ENCODE measurements at places on chromosomes 1 and 21.
A peak's percentile ranks its signal among the peaks of the same experiment; 100 is the strongest.

GRCh38 chr1:48230236-48230635 lies 7.7 kb downstream of the SLC5A9 start:
- no peak for DNase-seq

DNA sequence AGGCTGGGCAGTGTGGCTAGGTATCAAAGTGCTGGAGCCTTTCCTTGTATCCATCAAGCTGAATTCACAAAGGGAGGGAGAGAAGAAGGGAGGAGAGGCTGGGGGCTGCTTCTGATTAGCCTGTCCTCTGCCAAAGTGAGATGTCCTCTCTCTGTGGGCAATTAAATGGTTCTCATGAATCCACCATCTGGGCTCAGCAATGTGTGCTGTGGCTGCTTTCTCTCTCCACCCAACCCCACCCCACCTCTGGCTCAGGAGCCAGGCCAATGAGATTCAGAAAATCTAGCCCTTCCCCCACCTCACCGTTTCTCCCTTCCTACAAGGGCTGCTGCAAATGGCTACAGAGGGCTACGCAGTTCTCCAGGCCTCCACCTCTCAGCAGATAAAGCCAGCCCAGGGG lies 154.6 kb downstream of the TENT5C start:
- no peak for DNase-seq

GRCh38 chr1:37631036-37631435 lies 3.7 kb downstream of the RSPO1 start:
- no peak for DNase-seq

GRCh38 chr1:162861625-162862024 lies 650 bp upstream of the CCDC190 start:
- DNase-seq = no peak

GRCh38 chr21:40830836-40831235 lies 16.1 kb downstream of the DSCAM start:
- no peak for DNase-seq

DNA sequence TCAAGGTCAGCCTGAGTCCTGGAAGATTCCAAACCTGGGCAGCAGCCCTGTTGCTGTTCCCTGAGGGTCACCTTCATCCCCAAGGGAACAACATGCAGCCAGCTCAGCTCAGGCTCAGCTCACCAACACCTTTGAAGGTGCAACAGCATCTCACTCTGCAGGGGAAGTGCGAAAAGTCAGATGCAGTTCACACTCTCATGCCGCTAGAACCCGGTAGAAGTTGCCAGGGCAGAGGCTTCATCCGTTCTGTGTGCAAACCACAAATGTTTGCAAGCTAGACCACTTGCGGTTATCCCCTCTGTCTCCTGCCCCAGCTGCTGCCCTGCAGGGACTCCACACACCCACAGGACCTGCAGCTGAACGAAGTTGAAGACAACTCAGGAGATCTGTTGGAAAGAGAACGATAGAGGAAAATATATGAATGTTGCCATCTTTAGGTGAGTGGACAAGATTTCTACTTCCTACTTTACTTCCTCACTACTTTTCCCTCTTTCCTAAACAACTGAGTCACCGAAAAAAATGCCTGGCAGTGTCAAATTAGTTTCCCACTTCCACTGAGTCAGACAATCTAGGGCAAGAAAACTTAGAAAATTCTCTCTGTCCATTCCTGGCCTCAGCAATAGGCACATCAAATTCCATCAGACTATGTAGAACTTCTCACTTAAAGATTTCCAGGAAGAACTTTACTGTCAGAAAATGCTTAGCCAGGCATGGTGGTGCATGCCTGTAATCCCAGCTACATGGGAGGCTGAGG lies 1.8 kb upstream of the FCRL6 start:
- peak; percentile 9 for DNase-seq

DNA sequence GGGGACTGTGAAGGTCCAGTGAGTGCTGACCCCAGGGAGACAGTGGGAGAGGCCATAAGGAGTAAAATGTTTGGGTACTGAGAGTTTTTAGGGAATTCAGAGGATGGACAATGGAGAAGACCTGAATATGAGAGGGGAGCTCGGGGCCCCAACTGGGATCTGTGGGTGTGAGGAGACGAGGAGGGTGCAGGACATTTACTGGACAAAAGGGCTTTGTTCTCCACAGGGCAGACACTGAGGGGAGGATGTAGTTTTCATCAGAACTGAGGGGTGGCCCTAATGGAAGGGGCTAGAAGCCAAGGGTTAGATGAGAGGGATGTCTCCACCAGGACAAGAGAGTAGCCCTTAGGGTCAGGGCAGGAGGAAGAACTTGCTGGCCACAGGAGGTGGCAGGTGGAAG lies 30.0 kb downstream of the TMCC2 start:
- no peak for DNase-seq

- DNase-seq = no peak
Measured at GRCh38 chr1:88013485-88013884, 670.6 kb upstream of the PKN2 start.

DNA sequence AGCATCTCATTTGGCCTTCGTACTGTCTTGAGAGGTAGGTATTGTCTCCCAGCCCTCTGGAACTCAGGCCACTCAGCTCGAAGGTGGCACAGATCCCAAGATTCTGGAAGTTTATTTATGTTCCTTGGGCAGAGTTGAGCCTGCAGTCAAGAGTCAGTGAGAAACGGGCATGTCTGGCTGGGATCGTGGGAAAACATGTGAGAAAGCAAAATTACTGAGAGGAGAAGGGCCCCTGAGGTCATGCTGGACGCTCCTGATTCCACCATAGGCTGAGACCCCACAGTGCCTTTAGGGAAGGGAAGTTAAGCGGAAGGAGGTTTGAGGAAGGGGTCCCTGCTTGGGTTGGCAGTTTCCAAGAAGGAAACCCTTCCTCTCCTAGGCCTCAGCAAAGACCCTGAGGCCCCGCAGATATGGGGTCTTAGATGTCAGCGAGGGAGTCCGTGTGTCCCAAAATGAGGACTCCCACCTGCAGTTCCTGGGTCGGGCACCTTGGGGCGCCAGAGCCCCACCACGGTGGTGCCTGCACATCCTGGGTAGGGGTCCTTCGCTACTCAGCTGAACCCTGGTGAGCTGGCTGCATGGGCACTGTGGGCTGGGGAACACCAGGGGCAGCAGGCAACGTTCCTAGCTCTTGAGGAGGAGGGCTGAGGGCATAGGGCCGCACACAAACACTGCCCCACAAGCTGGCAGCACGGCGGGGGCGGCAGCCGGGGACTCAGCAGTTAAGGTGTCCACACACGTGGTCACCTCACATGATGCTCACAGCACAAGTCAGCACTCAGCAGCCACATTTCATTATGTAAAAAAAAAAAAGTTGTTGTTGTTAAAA lies 12.3 kb upstream of the SEMA4A start:
- peak; percentile 40 for DNase-seq

DNA sequence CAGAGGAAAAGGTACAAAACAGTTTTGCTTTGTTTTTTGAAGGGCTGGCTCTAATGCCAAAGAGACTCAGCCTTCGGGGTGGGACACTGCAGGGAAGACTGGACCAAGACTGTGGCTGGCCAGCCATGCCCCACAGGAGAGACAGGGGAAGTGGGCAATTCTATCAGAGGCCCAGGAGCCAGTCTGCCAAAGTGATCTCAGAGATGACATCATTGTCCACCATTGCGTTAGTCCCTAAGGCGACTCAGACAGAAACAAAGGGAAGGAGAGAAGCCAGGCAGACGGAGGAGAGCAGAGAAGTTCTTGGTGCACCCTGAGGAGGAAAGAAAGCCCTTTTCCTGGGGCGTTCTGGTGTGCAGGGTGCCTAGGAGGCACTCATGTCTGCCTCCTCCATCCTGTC lies 26.4 kb downstream of the OPTC start:
- DNase-seq = no peak

DNA sequence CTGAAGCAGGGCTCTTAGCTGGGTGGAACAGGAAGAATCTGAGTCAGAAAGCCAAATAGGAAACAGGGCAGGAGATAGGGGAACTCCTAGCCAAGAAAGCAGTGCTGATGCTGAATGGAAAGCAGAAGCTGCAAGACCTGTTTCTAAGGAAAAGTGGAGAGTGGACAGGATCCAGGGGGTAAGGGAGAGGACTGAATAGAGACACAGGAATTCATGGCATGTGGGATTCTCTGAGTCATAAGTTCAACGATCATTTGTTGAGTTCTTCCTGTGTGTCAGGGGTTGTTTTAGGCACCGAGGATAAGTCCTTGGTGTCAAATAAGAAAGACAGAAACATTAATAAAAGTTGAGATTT lies 153.8 kb upstream of the FGGY start:
- DNase-seq = no peak

DNA sequence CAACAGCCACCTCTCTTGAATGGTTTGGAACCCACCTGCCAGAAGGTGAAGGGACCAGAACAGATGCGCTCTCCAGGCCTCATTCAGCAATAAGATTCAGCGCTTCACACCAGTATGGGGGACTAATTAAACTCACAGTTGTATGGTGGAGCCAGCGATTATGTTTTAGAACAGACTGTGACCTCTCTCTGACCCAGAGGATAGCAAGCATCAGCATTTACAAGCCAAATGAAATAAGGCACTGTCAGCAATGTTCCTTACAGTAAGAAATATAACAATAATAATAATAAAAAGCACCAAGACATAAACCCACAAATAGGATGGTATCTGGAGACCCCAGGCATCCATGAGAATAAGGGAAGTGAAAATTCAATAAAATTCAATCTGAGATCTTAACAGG lies 6.9 kb upstream of the CDC42BPA start:
- DNase-seq = no peak

GRCh38 chr1:238399558-238399957 lies 508.8 kb upstream of the ZP4 start:
- no peak for DNase-seq

DNA sequence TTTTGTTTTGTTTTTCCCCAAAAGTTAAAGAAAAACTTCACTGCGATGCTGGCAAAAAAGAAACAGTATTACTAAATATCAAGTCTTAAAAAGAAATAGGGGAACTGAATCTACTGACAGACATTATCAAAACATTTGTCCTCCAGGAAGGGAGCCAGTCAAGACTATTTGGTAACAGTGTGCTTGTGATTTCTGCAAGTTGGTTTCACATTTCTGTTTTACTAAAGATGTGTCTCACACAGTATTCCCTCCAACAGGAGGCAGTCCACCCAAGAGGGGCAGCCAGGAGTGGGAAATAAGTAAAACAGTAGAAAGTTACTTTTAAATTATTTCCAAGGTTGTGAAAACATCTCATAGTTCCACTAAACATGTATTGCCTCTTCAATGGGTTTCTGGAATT lies 74.4 kb upstream of the SDC3 start:
- DNase-seq = no peak

- no peak for DNase-seq
Measured at GRCh38 chr21:31130821-31131220, 92.5 kb upstream of the KRTAP19-8 start.
